ENCODE measurements at places on chromosomes 4 and X.

DNA sequence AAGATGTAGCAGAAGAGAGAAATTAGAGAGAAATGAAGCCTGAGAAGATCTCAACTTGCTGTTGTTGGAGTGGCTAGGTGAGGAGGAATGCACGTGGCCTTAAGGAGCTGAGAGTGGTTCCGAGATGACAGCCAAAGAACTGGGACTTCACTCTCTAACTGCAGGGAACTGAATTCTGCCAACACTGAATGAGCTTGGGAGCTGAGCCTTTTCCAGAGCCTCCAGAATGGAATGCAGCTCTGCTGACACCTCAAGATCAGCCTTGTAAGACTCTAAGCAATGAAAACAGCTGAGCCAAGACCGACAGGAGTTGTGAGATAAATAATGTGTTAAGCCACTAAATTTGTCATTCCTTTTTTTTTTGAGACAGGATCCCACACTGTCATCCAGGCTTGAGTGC lies 73.0 kb downstream of the TLL1 start:
- DNase-seq = no peak

DNA sequence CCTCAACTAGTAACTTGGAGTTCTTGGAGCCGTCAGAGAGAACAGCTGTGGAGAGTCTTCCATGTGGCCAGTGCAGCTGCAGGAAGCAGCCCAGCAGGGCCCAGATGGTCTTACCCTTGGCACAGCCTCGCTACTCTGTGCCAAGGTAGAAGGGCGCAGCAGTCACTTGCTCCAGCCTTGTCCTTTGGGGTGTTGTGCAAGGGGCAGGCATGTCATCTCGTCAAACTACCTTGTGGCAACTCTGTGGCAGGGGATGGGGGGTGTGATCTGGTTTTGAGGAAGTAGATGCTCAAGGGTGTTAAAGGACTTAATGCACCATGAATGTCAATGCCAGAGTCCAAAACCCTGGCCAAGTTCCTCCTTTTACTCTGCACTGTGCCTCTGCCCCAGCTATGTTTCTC lies 34.2 kb upstream of the TBC1D14 start:
- no peak for DNase-seq

- DNase-seq = no peak
Measured at GRCh38 chrX:129706400-129707072, 32.2 kb upstream of the XPNPEP2 start.

- DNase-seq = no peak
Measured at GRCh38 chr4:36349938-36350549, 68.6 kb downstream of the DTHD1 start.

GRCh38 chr4:152162331-152162697 lies 373.6 kb downstream of the FBXW7 start:
- no peak for DNase-seq

GRCh38 chr4:26573389-26573794 lies 10.5 kb upstream of the TBC1D19 start:
- no peak for DNase-seq

DNA sequence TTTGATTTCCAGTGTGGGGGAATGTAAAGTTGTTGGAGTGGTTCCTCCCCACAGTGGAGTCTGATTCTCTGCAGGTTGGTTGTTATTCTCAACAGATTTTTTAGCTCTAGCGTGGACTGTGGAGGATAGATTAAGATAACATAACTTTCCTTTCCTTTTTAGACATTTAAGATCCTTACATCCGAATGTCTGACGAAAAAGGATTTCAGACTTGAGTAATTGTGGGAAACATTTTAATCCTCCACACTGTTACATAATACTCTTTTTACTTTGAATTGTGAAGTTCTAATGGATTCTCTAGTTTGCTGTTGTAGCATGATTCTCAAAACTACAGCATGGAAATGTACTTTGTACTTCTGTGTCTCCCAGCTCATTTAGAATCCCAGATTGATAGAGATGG lies 107.8 kb downstream of the ARHGAP10 start:
- DNase-seq = no peak

- DNase-seq = no peak
Measured at GRCh38 chr4:8376361-8377102, 64.0 kb downstream of the ACOX3 start.

- no peak for DNase-seq
Measured at GRCh38 chr4:73237044-73237443, 21.6 kb downstream of the ANKRD17 start.

- no peak for DNase-seq
Measured at GRCh38 chr4:53599632-53600031, 8.3 kb upstream of the LNX1 start.

GRCh38 chr4:44145868-44146267 lies 302.7 kb downstream of the KCTD8 start:
- no peak for DNase-seq

DNA sequence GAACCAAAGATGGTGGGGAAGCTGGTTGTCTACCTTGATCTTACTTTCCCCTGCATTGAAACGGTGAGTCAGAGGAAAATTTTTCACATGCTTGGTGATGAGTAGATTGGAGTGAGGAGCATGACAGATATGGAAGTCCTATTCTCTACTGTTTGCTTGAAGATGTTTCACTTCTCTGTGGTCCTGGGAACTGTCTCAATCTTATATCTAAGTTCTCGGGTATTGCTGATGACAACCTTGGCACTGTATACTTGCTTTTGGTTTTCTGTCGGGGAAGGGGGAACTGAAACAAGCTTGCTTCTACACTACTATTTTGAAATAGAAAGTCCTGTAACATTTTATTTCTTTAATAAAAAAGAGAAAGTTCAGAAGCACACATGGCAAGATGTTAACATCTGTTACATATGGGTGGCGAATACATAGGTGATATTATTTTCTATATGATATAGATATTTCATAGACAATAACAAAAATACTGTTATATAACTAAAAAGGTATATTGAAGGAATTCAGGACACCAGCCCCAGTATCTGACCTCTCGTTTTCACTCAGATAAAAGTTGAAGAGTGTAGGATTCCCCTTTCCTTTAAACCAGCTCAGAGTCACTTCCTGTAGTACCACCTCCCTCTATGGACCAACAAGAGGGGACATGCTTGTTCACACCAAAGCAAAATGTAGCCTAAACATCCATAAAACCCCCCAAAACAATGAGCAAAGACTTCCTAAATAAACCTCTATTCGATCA lies 88.8 kb downstream of the FMR1NB start:
- DNase-seq = no peak

- no peak for DNase-seq
Measured at GRCh38 chr4:48226199-48226598, 43.4 kb downstream of the TEC start.

GRCh38 chr4:147899512-147899911 lies 167.6 kb downstream of the ARHGAP10 start:
- DNase-seq = no peak

- no peak for DNase-seq
Measured at GRCh38 chr4:620201-620600, 5.2 kb upstream of the PDE6B start.

DNA sequence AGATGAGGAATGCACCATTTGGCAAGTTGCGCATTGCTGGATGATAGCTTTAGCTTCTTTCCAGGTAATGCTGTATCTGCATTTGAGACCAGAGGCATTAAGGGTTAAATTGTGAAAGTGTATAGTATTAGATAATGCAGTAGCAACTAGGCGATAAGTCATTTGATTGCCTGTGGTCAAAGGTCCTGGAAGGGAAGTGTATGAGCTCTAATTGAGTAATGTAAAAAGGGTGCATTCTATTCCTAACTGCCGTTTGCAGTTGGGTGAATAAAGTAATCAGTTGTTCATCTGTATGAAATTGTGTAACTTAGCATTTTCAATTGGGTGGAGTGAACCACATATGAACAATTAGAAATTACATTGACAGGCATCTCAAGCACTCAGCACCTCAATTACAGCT lies 54.5 kb upstream of the WDR1 start:
- no peak for DNase-seq
